ENCODE measurements at places on chromosomes 16 and 17. TPM values are rescaled to one million over a fixed set of nuclear protein-coding genes. Genes with fewer than 3 reads are reported as not detected.
A peak's percentile ranks its signal among the peaks of the same experiment; 100 is the strongest.

Gene NDRG4
- total RNA-seq, result 11.0 TPM

GRCh38 chr17:80107231-80108021 is 6.0 kb downstream of the GAA start:
- no peaks in the 10 kb centered on the region for H3K36me3 ChIP-seq
- no peak for DNase-seq
- no peaks in the 10 kb centered on the region for H3K27me3 ChIP-seq
- no peak overlapping the region for H3K27ac ChIP-seq
- H3K4me1 ChIP-seq, result no peaks in the 10 kb centered on the region

DNA sequence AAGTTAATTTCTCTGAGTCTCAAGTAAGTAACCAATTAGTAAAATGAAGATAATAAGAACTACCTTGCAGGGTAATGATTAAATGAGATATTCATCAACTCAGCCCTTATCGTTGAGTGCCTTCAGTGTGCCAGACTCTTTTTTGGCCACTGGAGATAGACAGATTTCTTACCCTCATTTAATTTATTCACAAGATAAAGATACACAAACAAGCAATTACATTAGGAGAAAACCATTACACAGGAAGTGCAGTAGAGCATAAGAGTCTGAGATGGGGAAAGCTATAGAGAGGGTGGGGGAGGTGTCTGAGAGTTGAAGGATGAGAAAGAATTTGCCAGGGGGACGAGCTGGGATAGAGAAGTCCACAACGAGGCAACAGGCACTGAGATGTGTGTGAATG is 72.5 kb upstream of the BCAR1 start:
- no peak overlapping the region for H3K4me3 ChIP-seq
- H3K36me3 ChIP-seq, result no peaks in the 10 kb centered on the region
- no peak for DNase-seq
- H3K27ac ChIP-seq, result no peak overlapping the region
- no peaks in the 10 kb centered on the region for H3K27me3 ChIP-seq
- H3K4me1 ChIP-seq, result peaks cover 34% of the 10 kb centered on the region

- no peak for DNase-seq
- no peak overlapping the region for H3K4me3 ChIP-seq
- H3K27me3 ChIP-seq, result no peaks in the 10 kb centered on the region
- H3K27ac ChIP-seq, result no peak overlapping the region
Observed at GRCh38 chr17:29972277-29972676, 30.8 kb downstream of the EFCAB5 start.

Gene TP53TG3
- total RNA-seq, result not detected

Gene KCNJ18
- total RNA-seq, result not detected

GRCh38 chr17:56777859-56778258 is 55.9 kb downstream of the C17orf67 start:
- no peaks in the 10 kb centered on the region for H3K27me3 ChIP-seq
- DNase-seq, result no peak
- no peak overlapping the region for H3K4me3 ChIP-seq
- H3K4me1 ChIP-seq, result no peaks in the 10 kb centered on the region
- no peak overlapping the region for H3K27ac ChIP-seq

Gene PDILT
- not detected for total RNA-seq

GRCh38 chr17:64106918-64107317 is 23.0 kb downstream of the ERN1 start:
- no peak overlapping the region for H3K27ac ChIP-seq
- H3K27me3 ChIP-seq, result no peaks in the 10 kb centered on the region

- H3K27me3 ChIP-seq, result no peaks in the 10 kb centered on the region
- peak overlapping the region; percentile 77 for H3K27ac ChIP-seq
- H3K4me1 ChIP-seq, result peaks cover 43% of the 10 kb centered on the region
- peak overlapping the region; percentile 72 for H3K4me3 ChIP-seq
- H3K36me3 ChIP-seq, result no peaks in the 10 kb centered on the region
- DNase-seq, result no peak
Observed at GRCh38 chr17:50944902-50945720, 79.0 kb upstream of the TOB1 start.

Gene ACSM2A
- total RNA-seq, result not detected

Gene FZD2
- 24.2 TPM for total RNA-seq

DNA sequence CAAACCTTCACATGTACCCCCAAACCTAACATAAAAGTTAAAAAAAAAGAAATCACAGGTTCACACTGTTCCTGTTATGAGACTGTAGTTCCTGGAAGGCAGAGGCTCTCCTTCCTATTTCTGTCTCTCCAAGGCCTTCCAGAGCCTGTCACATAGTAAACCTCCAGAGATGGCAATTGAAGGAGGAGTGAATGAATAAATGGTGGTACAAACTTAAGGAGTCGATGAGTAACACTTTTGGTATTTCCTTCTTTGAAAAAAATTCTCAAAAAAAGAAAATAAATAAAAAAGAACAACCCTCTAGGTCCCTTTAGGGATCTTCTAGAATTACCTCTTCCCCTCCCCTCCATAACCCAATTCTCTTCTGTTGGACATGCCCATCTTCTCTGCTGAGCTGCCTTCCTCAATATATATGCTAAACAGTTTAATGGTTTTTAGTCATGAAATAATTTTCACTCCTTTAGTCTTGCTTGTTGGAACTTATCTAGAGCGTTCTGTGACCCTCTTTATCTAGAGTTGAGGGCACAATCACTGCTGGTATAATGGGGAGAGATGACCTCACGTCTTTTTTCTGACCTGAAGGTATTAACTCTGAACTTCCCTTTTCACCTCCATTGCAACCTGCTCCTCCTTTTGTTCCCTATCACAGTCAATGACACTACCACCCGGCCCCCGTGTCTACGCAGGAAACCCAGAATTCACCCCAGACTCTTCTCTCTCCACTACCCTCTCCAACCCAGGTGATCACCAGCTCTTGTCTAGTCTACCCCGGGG is 1.7 kb upstream of the TAF15 start:
- H3K4me1 ChIP-seq, result peaks cover 57% of the 10 kb centered on the region
- H3K4me3 ChIP-seq, result no peak overlapping the region
- peak overlapping the region; percentile 18 for H3K27ac ChIP-seq
- DNase-seq, result no peak
- no peaks in the 10 kb centered on the region for H3K36me3 ChIP-seq

GRCh38 chr17:7224110-7224509 is 4.4 kb downstream of the ACADVL start:
- H3K36me3 ChIP-seq, result peaks cover 51% of the 10 kb centered on the region
- no peak overlapping the region for H3K4me3 ChIP-seq
- H3K27me3 ChIP-seq, result no peaks in the 10 kb centered on the region
- no peak for DNase-seq

Gene IRX3
- 0.95 TPM for total RNA-seq

GRCh38 chr16:1581804-1582203 is 30.1 kb downstream of the IFT140 start:
- H3K4me3 ChIP-seq, result no peak overlapping the region
- H3K4me1 ChIP-seq, result no peaks in the 10 kb centered on the region
- H3K27me3 ChIP-seq, result no peaks in the 10 kb centered on the region
- peaks cover 30% of the 10 kb centered on the region for H3K36me3 ChIP-seq
- DNase-seq, result no peak

DNA sequence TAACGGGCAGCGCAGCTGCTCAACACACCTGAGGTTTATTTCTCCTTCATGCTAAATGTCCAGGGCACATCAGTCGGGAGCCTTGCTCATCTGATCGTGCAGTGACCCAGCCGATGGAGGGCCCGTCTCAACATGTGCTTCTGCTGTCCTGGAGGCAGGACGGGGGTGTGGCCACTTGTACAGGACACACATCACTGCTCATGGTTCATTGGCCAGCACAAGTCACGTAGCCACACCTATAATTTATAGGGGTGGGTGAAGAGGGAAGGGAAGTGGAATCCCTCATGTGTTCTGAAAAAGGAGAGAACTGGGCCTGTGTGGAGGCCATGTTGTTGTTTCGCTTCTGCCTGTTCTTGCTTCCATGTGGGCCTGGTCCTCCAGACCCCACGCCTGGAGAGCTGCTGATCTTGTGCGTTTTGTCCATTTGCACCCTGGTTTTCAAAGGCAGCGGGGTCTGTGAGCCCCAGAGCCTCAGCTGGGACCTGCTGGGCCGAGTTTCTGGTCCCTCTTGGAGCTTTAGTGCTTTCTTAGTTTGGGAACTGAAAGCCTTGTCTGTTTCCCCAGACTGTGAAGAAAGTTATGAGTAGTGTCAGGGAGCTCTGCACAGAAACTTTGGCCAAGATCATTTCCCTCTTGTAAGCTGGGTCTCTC is 60.5 kb downstream of the CMIP start:
- no peak overlapping the region for H3K27ac ChIP-seq
- H3K27me3 ChIP-seq, result no peaks in the 10 kb centered on the region
- no peak for DNase-seq
- H3K4me1 ChIP-seq, result peaks cover 5% of the 10 kb centered on the region
- H3K4me3 ChIP-seq, result no peak overlapping the region

Gene ICAM2
- 46.6 TPM for total RNA-seq

GRCh38 chr16:75647112-75647491 is 363 bp downstream of the KARS1 start:
- no peak for DNase-seq
- no peaks in the 10 kb centered on the region for H3K27me3 ChIP-seq
- H3K27ac ChIP-seq, result peak overlapping the region; percentile 98

Gene MPP2
- total RNA-seq, result 15.0 TPM

DNA sequence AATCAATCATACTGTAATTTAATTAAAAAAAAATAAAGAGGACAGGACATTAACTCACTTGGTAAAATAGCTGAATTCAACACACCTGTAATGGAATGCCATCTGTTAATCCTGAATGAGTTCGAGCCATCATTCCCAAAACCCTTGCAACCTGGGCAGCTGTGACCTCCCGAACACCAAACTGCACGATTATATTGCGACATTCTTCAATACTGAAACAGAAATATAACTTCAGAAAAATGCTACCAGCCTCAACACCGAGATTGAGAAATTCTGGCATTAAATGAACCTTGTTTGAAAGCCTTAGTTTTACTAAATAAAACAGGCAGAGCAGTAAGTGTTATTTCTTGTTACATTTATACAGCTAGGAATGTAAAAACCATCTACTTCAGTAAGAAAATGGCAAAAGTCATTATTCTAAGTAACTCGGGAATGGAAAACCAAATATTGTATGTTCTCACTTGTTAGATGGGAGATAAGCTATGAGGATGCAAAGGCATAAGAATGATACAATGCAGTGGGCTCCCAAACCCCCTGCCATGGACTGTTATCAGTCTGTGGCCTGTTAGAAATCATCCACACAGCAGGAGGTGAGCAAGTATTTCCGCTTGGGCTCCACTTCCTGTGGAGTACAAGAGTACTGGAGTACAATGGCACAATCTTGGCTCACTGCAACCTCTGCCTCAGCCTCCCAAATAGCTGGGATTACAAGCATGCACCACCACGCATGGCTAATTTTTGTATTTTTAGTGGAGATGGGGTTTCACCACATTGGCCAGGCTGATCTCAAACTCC is 46.5 kb downstream of the CNOT1 start:
- no peaks in the 10 kb centered on the region for H3K27me3 ChIP-seq
- no peak for DNase-seq
- peaks cover 49% of the 10 kb centered on the region for H3K36me3 ChIP-seq
- H3K27ac ChIP-seq, result no peak overlapping the region
- H3K4me3 ChIP-seq, result no peak overlapping the region

DNA sequence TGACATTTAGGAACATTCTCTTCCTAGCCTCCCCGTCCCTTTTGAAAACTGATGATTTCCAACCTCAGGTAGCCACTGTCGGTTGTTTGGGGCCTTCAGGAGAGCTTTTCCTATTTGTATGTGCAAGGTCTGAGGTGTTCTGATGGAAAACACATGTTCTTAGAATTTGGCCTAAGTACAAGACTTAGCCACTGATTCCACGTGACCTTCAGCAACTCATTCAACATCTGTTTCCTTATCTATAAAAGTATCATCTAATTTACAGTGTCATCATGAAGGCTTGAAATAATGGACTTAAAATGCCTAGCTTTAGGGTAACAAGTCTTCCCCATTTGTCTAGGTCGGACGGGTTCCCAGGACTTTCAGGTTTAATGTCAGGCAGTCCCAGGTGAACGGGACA is 259.3 kb downstream of the SOX9 start:
- DNase-seq, result no peak
- no peaks in the 10 kb centered on the region for H3K27me3 ChIP-seq
- no peaks in the 10 kb centered on the region for H3K4me1 ChIP-seq
- H3K27ac ChIP-seq, result no peak overlapping the region

Gene ABCA8
- total RNA-seq, result 42.0 TPM

DNA sequence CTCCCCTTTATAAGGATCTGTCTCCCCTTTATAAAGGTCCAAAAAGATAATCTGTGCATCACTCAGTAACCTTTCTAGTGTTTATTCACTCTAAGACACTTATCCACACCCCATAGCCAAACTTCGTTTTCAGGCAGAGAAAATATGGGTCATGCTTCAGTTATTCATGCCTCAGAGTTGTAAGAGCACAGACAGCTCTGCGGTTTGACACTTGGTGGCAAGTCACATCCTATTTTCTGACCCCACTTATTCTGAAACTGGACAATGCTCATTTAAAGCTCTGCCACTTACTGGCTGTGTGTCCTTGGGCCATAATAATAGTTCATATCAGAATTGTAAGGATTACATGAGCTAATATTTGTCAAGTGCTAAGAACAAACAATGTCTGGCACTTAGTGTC is 2.0 kb upstream of the KRTAP2-1 start:
- no peaks in the 10 kb centered on the region for H3K27me3 ChIP-seq
- H3K27ac ChIP-seq, result no peak overlapping the region
- no peaks in the 10 kb centered on the region for H3K4me1 ChIP-seq
- DNase-seq, result no peak
- H3K4me3 ChIP-seq, result no peak overlapping the region

- no peaks in the 10 kb centered on the region for H3K27me3 ChIP-seq
- H3K27ac ChIP-seq, result no peak overlapping the region
- H3K4me1 ChIP-seq, result no peaks in the 10 kb centered on the region
- H3K36me3 ChIP-seq, result peaks cover 16% of the 10 kb centered on the region
- DNase-seq, result no peak
- no peak overlapping the region for H3K4me3 ChIP-seq
Observed at GRCh38 chr17:75006653-75007052, 5.8 kb upstream of the MRPL58 start.

GRCh38 chr16:47475786-47476185 is 14.7 kb downstream of the PHKB start:
- H3K27me3 ChIP-seq, result no peaks in the 10 kb centered on the region
- H3K4me3 ChIP-seq, result no peak overlapping the region
- H3K36me3 ChIP-seq, result no peaks in the 10 kb centered on the region
- H3K4me1 ChIP-seq, result peaks cover 7% of the 10 kb centered on the region
- DNase-seq, result no peak

Gene HIGD1B
- 1.6 TPM for total RNA-seq

GRCh38 chr16:82034981-82035612 is at the start of gene HSD17B2:
HSD17B2 (plus strand) TSS chr16:82035253; CDS start chr16:82035425, 172 bp downstream.
- H3K36me3 ChIP-seq, result no peaks in the 10 kb centered on the region
- no peak within 1 kb of the TSS for H3K4me3 ChIP-seq
- no peaks in the 10 kb centered on the region for H3K27me3 ChIP-seq
- H3K27ac ChIP-seq, result no peak within 1 kb of the TSS
- no peak for DNase-seq

- H3K27ac ChIP-seq, result no peak overlapping the region
- no peaks in the 10 kb centered on the region for H3K27me3 ChIP-seq
- H3K4me3 ChIP-seq, result no peak overlapping the region
- no peaks in the 10 kb centered on the region for H3K4me1 ChIP-seq
- DNase-seq, result no peak
- H3K36me3 ChIP-seq, result no peaks in the 10 kb centered on the region
Observed at GRCh38 chr17:64355536-64356303, 34.9 kb downstream of the PECAM1 start.
